ENCODE measurements at places on chromosomes 2 and 18. TPM values are rescaled to one million over a fixed set of nuclear protein-coding genes. Genes with fewer than 3 reads are reported as not detected.

DNA sequence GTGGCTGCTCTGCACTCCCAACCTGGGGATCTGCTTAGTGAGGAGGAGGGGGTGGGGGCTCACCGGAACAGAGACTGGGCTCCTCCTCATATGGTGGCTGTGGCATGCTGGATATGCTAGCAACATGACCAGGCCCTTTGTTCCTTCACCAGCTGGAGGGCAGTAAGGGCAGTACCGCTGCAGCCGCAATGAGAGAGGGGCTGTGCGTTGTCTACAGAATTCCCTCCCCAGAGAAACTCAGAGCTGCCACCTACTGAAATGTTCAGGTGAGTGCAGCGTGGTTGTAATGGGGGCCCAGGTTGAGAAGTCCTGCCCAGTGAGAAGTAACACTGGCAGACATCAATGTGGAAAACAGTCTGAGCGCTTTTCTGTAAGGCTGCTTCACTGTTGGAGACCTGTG, 1211.9 kb upstream of the NXPH2 start:
- DNase-seq: no peak

- no peak for DNase-seq
These were observed 116.0 kb downstream of the ABCA12 start for GRCh38 chr2:215022418-215022817.

GRCh38 chr2:231319867-231320266, 75.6 kb upstream of the B3GNT7 start:
- DNase-seq: no peak

Gene ITGB6
- 113 TPM for total RNA-seq

GRCh38 chr2:43083710-43084698, 142.4 kb downstream of the ZFP36L2 start:
- peak; percentile 97 for DNase-seq

GRCh38 chr2:184923751-184924150, 325.4 kb downstream of the ZNF804A start:
- no peak for DNase-seq

DNA sequence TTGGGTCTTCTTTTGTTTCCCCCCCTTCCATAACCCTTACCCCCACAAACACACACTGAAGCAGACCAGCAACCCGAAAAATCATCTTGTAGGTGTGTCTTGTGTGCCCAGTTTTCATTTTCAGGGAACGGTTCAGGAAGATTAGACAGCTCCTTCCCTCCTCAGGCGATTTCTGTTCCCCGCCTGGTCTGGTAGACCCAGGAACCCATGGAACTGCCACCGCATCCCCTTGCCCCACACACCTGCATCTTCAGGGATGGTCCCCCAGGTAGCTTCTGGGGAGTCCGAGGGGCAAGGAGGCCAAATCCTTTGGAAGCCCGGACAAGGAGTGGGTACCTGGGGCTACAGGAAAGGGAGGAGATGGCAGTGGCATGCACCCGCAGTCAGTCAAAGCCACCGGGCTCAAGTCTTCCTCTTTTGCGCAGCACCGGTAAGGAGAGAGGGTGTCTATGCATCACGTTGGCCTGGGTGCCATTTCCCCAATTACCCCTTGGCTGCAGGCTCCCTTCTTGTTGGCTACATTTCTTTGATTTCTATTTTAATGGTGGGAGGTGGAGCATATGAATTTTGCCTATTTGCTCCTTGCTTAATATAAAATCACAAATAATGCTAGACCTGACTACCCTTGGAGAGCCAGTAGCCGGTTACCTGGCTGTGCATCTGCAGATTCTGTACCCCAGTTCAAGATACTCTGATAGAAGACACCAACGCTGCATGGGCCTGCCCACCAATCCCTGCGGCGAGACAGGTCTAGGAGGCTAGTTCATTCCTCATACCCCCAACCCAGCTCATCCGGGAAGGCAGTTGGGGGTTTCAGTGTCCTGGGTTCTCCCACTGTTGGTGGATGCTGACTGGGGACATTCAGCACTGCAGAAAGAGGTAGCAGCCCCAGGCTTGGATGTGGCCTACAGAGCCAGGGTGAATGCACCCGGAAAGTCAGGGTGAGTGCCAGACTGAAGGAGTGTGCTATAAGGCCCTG, 30.0 kb upstream of the ATP6V1B1 start:
- DNase-seq: no peak
